HT-29 (cell line): ENCODE measurements at places on chromosomes 2 and 18. TPM values are rescaled to one million over a fixed set of nuclear protein-coding genes. Genes with fewer than 3 reads are reported as not detected.

The REEP1 gene
- 0.13 TPM in 1 of 2 replicates, not detected in the other for total RNA-seq

DNA sequence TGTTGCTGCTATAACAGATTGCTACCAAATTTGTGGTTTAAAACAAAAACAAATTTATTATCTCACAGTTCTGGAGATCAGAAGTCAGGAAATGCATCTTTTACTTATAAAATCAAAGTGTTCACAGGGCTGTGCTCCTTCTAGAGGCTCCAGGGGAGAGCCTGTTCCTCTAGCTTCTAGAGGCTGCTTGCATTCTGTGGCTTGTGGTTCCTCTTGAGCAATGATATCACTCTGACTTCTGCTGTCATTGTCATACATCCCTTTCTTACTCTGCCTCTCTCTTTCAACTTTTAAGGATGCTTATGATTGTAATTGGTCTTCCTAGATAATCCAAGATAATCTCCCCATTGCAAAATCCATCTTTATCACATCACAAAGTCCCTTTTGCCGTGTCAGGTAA, 6.1 kb upstream of the DCC start:
- no peak for DNase-seq

DNA sequence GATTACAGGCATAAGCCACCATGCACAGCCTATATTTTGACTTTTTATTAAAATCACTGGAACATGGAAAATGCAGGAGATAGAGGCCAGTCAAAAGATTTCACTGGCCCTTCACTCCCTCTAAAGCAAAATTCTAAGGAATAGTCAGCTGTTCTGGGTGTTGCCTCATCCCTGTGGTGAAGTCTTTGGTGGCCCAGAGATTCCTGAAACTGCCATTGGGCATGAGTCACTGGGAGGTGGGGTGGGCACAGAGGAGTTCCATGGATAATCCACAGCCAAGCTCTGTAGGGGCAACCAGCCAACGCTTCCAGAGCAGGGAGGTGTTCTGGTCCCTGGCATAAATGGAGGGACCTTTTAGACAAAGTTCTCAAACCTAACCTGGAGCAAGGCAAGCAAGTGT, 89.7 kb upstream of the TTC39C start:
- DNase-seq, result no peak

- DNase-seq, result no peak
Observed at GRCh38 chr2:232200195-232200594, 178.4 kb upstream of the ALPP start.

GRCh38 chr2:181275643-181276070, 181.5 kb upstream of the ITGA4 start:
- no peak for DNase-seq

The LYPD6B gene
- total RNA-seq, result 2.1 and 3.1 TPM in 2 replicates

The LRRTM4 gene
- not detected in 2 replicates for total RNA-seq

DNA sequence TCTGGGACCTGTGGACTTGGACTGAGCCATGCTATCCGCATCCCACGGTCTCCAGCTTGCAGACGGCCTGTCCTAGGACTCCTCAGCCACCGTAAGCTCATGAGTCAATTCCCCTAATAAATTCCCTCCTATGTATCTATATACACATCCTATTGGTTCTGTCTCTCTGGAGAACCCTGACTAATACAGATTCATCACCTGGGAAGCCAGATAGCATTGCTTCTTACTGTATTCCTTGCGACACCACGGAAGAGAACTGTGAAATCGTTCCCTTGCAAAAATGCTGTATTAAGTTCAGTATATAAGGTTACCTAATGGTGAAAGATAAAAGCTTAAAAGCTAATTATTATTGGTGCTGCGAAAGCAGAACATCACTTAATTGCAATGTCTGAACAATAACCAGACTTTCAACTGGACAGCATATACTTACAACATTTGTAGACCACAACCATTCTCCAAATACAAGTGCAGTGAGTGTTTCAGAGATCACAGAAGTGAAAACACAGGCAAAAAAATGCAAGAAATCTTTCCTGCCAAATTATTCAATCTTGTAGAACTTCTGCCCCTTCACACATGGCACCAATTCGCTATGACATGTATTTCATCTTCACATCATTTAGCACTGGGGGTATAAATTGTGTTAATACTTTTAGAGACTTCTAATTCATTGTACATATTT, 352.9 kb downstream of the TXNL1 start:
- no peak for DNase-seq

DNA sequence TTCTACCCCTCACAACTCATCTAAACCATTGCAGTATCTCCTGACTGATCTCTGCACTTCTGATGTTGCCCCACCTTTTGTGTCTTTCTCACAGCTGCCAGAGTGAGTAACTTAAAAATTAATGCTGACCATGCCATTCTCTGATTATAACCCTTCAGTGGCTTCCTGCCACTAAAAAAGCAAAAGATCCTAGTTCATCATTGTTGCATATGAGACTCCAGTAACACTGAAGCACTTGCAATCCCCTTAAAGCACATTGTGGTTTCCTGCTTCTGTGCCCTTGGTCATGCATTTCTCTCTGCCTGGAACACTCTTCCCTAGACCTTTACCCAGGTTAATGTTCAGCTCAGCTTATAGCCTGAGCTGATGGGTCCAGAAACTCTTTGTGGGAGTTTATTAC, 95.1 kb upstream of the WDSUB1 start:
- DNase-seq, result no peak

The HRH4 gene
- total RNA-seq, result not detected in 2 replicates

DNA sequence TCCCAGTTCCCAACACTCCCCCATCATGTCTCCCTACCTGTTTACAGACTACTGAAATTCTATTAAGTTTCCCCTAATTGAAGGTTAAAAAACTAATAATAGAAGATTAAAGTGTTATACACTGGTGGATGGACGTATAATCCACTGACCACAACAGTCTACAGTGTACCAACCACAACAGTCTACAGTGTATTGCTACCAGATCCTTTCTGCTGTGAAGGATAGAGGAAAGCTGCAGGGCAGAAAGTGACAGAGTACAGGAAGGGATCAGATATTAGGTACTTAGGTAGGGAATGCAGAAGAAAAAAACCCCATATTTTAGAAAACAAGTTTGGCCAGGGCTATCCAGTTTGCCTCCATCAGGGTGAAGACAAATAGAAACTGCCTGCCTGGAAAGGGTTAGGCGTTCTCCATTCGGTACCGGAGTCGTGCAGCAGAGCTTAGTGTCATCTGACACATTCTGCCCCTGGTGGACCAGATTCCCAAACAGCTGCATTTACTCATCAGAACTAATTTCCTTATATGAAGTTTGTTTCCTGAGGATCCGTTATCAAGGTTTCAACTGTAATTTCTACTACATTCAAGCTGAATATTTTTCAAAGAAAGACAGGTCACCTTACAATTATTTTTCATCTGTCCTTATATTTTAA, 49.9 kb downstream of the KLF7 start:
- DNase-seq, result no peak

The SLC23A3 gene
- total RNA-seq, result 5.9 and 9.9 TPM in 2 replicates

The FKBP7 gene
- total RNA-seq, result 0.03 and 0.55 TPM in 2 replicates

GRCh38 chr18:1133541-1133940, 228.9 kb downstream of the ADCYAP1 start:
- peak; percentile 4 for DNase-seq

- DNase-seq, result peak; percentile 45
Observed at GRCh38 chr18:48928787-48929186, 22.0 kb downstream of the SMAD7 start.

DNA sequence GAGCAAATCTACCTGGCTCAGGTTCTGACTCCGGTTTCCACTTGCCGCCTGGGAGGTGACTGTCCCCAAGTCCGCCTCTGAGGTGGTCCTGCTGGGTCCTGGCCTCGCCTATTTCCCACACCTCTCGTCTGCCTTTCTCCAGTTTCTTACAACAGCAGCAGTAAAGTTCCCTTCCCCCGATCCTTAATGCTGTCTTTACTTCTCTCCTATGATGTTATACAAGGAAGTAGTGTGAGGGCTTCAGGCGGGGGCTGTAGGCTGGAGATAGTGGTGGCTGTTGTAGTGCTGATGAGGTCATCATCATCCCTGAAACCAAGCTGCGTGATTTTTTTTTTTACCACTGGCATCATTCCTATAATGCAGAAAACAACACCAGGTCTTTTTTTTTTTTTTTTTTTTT, 18.9 kb downstream of the TGIF1 start:
- no peak for DNase-seq
